ENCODE measurements at places on chromosomes 12 and 14.

GRCh38 chr12:25014961-25015360 lies 66.1 kb upstream of the BCAT1 start:
- DNase-seq = no peak

- DNase-seq = no peak
These were observed 52.2 kb downstream of the SPPL3 start for GRCh38 chr12:120851944-120852343.

GRCh38 chr14:64279704-64280668 lies 14.2 kb downstream of the ESR2 start:
- no peak for DNase-seq

GRCh38 chr12:9184276-9184675 lies 23.9 kb downstream of the PZP start:
- DNase-seq = no peak

- DNase-seq = no peak
These were observed 32.0 kb downstream of the ANAPC7 start for GRCh38 chr12:110371408-110372055.

GRCh38 chr14:90512329-90512991 lies 115.6 kb downstream of the CALM1 start:
- no peak for DNase-seq

DNA sequence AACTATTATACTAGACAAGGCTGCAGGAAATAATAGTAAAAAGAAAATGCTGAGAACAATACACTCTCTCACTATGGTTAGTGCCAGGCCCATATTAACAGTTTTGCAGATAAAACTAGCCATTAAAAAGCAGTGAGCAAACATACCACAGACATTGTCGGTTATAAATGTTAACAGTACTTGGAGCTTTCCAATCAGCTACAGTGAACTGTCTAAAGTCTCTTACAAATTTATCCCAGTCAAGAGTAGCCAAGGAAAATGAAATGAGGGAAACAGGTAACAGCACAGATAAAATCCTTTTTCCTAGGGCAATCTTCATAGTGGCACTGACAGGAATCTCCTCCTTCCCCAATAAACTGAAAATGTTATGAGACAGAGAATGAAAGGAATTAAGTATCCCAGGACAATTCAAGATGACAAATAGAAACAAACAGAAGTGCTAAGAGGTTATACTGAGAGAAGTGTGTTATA lies 30.8 kb downstream of the PAWR start:
- DNase-seq = no peak

DNA sequence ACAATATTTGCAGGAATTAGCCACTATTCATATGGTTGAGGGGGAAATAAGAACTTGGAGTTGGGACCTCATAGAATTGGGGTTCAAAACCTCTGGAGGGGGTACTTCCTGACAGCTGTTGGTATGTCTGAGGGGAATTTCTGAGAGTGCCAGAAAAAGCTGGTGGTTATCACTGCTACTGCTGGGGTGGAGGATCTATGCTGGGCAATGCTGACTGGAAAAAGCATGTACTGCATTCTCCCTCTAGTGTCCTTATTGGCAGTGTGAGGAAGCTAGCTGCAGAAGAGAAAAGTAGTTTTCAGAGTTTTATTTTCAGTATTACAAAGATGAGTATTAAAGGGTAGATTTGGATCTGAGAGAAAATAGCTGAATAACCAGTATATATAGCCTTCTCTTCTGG lies 88.8 kb downstream of the FUT8 start:
- no peak for DNase-seq

GRCh38 chr12:64229240-64229639 lies 7.1 kb upstream of the KICS2 start:
- no peak for DNase-seq

- DNase-seq = no peak
These were observed 48.8 kb upstream of the FOXN3 start for GRCh38 chr14:89465876-89466275.

DNA sequence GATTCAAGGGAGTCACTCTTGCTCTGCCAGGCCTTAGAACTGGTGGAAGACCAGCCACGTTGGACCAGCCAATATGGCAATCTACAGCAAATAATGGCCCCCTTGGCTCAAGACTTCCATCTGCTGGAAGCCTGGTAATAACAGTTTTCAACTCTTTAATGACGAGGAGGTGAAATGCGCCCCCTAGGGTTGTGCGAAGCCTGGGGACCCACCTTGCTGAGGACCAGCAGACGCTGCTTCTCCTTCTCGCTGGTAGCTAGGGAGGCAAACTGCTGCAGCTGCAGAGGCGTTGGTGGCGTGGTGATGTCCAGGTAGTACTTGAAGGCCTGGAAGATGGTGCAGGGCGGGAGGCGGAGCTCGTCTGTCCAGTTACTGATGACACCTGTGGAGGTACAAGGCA lies 41.5 kb upstream of the FBXO21 start:
- no peak for DNase-seq

DNA sequence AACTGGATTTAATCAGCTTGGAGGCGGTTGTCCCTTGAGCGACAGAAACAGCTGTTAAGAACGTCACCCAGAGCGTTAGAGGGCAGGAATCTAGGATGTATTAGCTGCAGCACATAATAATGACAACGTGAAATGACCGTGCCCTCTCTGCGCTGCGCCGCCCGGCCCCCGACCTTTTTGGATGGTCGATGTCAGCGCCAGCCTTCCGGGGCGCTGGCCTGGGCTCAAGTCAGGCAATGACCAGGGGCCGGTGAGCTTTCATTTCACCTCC lies 427 bp upstream of the TMEM120B start:
- no peak for DNase-seq

DNA sequence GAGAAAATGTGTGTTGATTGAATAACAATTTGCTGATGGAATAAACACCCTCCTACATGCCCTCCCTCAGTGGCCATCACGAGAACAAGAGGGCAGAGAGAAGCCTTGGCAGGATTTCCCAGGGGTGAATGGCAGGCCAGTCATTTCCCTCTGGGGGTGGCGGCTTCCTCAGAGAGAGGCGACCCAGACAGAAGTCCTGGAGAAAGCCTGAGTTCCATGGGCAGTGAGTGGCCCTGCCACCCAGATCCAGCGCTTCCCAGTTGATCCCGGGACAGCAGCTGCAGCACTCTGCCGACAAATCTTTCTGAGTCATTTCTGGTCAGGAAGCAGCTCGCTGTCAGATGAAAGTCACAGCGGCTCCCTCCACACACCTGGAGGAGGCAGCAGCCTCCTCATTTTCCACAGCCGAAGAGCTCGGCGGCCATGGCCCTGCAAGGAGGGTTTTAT lies 123.0 kb downstream of the SCARB1 start:
- DNase-seq = no peak

DNA sequence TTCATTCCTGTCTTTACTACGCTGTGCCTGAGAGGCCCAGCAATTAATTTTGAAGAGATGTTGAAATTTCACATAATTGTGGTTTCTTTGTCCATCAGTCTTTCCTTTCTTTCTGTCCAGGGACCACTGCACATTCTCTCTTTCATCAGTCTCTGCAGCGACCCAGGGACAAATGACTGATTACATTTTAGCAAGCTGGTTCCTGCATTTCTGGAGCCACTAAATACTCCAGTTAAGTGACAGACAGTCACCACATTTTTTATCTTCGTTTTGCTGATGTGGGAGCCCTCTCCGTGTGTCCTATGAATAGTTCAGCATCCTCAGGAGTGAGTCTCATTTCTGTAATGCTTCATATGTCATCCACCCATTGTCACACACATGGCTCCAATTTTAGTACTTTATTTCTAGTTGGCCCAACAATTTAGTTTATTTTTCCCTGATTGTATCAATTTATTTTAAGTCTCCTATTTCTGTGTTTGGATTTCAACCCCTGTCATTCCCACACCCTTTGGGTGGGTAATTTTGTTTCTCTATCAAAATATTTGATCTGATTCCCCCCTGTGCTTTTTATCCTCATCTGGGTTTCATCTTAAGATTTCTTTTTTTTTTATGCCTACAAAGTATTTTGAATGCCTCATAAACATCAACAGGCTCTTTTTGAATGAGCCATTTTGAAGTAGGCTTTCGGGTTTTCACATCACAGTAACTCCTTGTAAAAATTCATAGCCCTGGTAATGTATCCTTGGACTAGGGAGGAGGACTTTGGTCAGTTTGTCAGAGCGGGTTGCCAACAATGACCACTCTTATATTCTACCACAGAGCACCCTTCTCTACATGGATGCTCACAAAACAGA lies 1196.5 kb downstream of the GALC start:
- DNase-seq = no peak

- no peak for DNase-seq
These were observed 7.9 kb downstream of the MIA2 start for GRCh38 chr14:39241637-39242036.

DNA sequence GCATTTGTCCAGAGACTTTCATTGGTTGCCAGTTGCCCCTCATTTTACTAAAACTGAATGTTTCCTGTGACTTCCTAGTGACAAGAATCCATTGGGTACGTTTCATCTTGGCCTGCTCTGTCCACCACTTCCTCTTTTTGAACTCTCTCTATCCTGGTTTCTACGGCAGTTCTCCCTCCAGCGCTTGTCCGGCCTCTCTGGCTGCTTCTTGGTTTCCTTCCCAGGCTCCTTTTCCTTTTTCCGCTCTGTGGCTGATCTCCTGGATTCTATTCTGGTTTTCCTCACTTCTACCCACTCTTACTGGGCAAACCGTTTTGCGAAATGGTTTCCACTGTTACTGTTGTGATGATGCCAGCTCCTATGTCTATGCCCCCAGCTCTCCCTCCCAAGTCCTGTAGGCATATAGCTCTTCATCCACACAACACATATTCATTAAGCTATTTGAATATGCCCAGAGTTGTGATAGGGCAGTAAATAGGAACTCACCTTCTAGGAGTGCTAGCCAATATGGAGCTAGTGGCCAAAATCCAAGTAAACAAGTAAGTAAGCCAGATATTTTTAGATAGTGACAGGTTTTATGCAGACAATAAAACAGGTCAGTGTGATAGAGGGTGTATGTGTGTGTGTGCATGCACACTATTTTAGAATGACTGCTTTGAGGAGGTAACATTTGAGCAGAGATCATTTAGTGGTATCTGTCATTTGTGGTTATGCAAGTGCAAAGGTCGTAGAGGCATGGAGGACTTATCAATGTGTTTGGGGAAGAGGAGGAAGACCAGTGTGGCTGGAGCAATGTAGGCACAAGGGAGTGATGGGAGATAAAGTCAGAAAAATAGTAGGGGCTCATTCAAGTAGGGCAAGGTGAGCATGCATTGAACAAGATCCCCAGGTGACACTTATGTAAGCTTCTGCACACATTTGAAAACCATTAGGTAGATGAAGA lies 27.9 kb upstream of the CTDSP2 start:
- no peak for DNase-seq

GRCh38 chr12:179131-179884 lies 34.6 kb downstream of the SLC6A12 start:
- DNase-seq = no peak

GRCh38 chr14:63901434-63902085 lies 48.8 kb downstream of the SYNE2 start:
- no peak for DNase-seq

GRCh38 chr12:3990501-3991280 lies 117.5 kb upstream of the PARP11 start:
- no peak for DNase-seq

DNA sequence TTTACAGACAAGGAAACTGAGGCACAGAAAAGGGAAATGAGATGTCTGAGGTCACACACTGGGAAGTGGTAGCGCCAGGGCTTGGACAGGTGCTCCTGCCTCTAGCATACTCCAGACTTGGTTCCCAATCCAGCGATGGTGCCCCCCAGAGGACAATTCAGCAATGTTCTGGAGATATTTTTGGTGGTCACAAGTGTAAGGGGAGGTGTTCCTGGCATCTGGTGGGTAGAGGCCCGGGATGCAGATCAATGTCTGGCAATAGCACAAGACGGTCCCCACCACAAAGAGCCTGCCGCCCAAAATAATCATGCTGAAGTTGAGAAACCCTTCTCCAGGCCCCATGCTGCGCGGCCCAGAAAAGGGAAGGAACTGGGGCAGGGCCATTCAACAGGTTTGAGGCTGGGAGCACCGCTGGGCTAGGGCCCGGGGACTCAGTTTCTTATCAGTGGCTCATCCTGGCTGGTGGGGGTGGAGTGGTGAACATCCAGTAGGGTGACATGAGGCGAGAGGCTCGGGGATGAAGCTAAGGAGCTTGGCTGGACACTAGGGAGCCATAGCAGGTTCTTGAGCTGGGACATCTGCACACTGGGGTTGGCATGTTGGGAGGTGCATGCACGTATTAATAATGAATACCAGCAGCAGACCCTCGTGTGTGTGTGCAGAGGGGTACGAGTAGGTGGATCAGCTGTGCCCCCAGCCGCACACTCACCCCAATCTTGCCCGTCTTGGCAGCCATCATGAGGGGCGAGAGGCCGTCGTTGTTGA lies 35.1 kb downstream of the TRPV4 start:
- DNase-seq = no peak

DNA sequence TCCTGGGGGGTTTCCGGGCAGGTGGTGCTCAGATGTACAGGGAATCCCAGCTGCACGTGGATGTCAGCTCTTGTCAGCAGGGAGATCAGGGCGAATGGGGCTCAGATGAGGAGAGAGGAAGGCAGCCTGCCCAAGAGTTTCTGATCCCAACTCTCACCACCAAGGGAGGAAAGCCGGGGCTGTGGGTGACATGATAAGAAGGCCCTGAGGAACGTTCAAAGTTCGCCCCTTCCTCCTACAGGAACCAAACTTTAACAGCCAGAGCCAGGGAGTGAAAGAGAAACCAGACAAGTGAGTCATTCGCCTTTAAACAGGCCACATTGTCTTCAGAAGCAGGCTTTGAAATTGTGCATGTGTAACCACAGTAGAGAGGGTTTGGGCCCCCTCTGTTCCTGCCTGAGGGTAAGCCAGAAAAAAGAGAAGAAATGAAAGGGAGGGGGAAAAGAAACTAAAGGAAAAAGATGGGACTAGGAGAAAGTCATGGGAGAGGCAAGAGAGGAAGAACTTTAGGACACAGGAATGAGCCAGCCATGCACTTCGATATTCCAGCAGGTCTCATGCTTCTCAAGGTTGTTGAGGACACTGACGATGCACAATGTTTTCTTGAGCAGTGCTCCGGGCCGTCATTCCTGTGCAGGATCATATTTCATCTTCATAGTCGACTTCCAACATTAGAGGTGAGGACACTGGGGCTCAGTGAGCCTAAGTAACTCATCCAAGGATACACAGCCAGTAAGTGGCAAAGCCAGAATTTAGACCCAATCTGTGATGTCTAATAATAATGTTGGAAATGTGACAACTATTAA lies 691.4 kb upstream of the TBX3 start:
- no peak for DNase-seq

- DNase-seq = no peak
These were observed 67.0 kb upstream of the MAX start for GRCh38 chr14:65169351-65169750.

GRCh38 chr12:63846238-63846967 lies 1.9 kb downstream of the SRGAP1 start:
- no peak for DNase-seq

DNA sequence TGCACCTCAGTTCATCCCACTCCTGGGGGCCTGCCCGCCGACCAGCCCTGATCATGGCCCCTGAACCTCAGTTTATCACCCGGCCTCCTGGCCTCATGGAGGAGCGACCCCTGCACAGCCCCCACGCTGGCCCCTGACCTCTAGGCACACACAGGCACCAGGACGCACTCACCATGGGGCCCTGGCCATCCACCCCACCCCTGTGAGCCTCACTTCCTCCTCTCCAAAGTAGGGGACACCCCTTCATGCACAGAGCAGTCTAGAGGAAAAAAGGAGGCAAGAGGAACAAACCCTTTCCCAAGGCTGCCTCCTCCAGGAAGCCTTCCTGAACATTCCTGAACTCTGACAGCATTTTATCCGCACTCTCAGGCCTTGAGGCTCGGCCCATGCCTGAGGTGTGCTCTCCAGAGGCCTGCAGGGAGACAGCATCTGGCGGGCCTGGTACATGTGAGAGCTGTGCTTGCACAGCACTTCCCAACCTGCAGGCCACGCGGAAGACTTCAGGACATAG lies 39.4 kb downstream of the CCNK start:
- DNase-seq = no peak

- no peak for DNase-seq
These were observed 23.6 kb downstream of the MED6 start for GRCh38 chr14:70576891-70577290.

All from activated T-helper 9 cell treated with anti-CD3 and anti-CD28 coated beads, Interleukin-2, amount 50 U/mL, for 16 hours (primary cell).